ENCODE measurements at places on chromosomes 7 and 10. TPM values are rescaled to one million over a fixed set of nuclear protein-coding genes. Genes with fewer than 3 reads are reported as not detected.

GRCh38 chr7:86958380-86958779 lies 101.1 kb downstream of the ELAPOR2 start:
- DNase-seq: no peak
- H3K27ac ChIP-seq: no peak overlapping the region
- H3K4me1 ChIP-seq: no peaks in the 10 kb centered on the region

- H3K4me3 ChIP-seq: no peak overlapping the region
- H3K27me3 ChIP-seq: no peaks in the 10 kb centered on the region
- H3K4me1 ChIP-seq: no peaks in the 10 kb centered on the region
- no peak overlapping the region for H3K27ac ChIP-seq
Measured at GRCh38 chr10:36096576-36096975, 454.5 kb upstream of the FZD8 start.

DNA sequence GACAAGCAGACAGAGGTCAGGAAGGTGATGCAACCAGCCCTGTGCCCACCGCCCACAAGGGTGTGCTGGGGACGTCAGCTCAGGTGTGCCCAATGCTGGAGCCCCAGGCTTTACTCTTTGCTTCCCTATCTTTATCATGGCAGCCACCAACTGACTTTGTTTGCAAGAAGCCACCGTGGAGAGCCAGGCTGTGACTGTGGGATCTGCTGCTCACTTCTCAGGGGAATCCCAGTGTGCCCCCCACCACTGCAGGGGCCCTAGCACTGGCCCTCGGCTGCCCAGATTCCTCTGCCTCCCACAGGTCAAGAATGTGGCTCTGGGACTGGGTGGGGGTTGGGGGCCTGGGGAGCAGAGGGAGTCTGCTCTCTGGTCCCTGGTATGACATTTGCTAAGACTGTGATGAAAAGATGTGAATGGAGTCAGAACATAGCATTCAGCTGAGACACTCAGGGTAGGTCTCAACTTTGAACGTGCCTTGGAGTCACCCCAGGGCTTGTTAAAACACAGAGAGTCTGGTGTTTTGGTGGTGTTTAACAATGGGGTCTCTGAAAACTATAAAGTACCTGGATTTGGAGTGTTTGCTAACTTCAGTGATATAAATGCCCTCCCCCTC lies 47.3 kb downstream of the ARHGAP22 start:
- H3K4me1 ChIP-seq: no peaks in the 10 kb centered on the region
- no peak for DNase-seq
- no peak overlapping the region for H3K27ac ChIP-seq
- no peaks in the 10 kb centered on the region for H3K36me3 ChIP-seq

- H3K4me1 ChIP-seq: no peaks in the 10 kb centered on the region
- no peaks in the 10 kb centered on the region for H3K36me3 ChIP-seq
- H3K4me3 ChIP-seq: no peak overlapping the region
- no peaks in the 10 kb centered on the region for H3K27me3 ChIP-seq
- no peak for DNase-seq
Measured at GRCh38 chr10:32210306-32211045, 136.5 kb downstream of the EPC1 start.

DNA sequence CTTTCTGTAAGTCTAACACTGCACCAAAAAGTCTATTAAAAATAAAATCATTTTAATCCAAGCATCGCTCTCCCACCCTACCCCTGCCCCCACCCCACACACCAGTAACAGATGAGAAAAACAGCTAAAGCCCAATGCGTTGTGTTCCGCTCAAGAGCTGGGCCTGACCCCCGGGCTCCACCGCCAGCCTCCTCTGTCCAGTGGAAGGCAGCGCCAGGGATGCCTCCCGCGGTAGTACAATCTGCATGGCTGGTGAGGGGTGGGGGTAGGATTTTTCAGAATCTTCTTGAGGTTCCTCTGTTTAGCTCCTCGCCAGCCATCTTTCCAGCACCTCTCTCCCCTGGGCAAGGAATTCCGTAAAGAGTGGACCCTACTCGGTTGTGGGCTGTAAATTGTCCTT lies 12.1 kb downstream of the THSD7A start:
- H3K27ac ChIP-seq: no peak overlapping the region
- no peaks in the 10 kb centered on the region for H3K36me3 ChIP-seq
- no peak overlapping the region for H3K4me3 ChIP-seq
- no peak for DNase-seq
- no peaks in the 10 kb centered on the region for H3K4me1 ChIP-seq

DNA sequence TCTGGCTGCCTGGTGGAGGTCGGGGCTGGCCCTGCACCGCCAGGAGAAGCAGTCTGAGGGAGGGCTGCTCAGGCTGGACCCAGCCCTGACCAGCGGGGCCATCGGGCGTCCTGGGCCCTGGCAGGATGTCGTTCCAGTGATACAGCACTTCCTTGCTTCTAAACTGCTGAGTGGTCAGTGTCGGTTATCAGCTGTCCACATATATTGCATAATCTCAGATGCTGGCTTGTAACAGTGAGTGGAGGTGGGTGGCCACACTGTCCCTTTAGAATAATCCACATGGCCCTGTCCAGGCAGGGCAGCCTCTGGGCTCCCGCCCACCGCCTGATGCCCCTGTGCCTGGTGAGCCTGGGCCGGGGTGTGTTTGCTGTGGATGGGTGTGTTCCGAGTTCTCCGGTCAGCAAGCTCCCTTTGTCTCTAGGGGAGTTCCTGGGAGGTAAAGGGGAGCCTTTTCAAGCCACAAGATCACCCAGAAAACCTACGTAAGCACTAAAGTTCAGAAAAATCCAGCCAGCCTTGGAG lies 86.1 kb downstream of the LHPP start:
- no peaks in the 10 kb centered on the region for H3K36me3 ChIP-seq
- no peak overlapping the region for H3K4me3 ChIP-seq

DNA sequence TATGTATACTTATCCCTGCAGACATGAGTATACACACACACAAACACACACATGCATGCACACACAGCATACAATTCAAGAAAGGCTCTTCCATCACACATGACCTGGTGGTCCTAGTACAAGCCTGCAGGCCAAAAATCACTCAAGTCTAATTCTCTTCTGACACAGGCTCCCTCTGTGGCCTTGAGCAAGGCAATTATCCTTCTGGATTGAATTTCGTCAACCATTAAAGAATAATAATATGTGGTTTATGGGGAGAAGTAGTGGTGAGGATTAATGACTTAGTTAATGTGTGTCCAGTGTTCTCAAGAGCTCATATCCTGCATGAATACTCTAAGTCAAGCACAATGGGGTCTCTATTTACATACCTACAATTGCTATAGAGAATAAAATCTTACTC lies 161.8 kb upstream of the KIAA1217 start:
- no peak overlapping the region for H3K27ac ChIP-seq
- no peaks in the 10 kb centered on the region for H3K4me1 ChIP-seq
- no peak for DNase-seq
- H3K36me3 ChIP-seq: no peaks in the 10 kb centered on the region
- no peak overlapping the region for H3K4me3 ChIP-seq
- H3K27me3 ChIP-seq: no peaks in the 10 kb centered on the region

DNA sequence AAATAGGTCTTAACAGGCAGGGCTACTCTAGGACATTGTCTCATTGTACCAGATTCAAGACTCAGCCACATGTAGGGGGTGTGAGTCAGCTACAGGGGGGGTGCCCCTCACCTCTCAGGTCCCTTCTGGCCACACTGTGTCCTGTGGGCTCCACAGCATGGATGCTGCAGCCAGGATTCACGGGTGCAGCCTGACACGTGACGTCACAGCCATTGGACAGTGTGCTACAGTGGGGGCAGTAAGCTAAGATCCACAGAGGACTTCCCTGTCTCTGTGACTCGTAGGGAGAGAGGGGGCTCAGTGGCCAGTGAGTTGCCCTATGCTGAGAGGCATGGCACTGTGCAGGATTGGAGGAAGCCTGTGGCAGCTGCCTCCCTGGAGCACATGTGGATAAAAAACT lies 77.9 kb downstream of the TMEM178B start:
- no peaks in the 10 kb centered on the region for H3K36me3 ChIP-seq
- no peak overlapping the region for H3K4me3 ChIP-seq
- H3K4me1 ChIP-seq: no peaks in the 10 kb centered on the region
- DNase-seq: no peak

GRCh38 chr7:135386776-135387175 lies 123.1 kb downstream of the CNOT4 start:
- DNase-seq: no peak
- H3K4me1 ChIP-seq: peaks cover 5% of the 10 kb centered on the region
- H3K27ac ChIP-seq: no peak overlapping the region
- H3K27me3 ChIP-seq: no peaks in the 10 kb centered on the region

DNA sequence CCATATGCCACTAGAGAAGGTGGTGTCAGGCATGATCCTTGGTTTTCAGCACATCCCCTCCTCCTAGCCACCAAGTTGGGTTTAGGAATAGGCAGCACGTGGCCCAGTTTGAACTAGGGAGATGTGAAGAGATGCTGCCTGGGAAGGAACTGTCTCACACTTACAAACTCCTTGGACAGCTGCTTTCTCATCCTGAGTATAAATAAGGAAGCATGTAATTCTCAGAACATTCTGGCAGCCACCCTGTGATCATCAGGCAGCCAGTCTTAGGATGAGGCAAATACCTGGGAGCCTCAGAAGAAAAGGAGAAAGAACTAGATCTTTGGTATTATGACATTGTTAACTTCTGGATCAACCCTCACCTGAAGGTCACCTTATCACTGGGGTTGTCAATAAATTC lies 21.3 kb upstream of the XPNPEP1 start:
- H3K4me1 ChIP-seq: no peaks in the 10 kb centered on the region
- DNase-seq: no peak
- H3K27me3 ChIP-seq: no peaks in the 10 kb centered on the region

GRCh38 chr10:8811201-8811600 lies 756.7 kb downstream of the GATA3 start:
- no peaks in the 10 kb centered on the region for H3K4me1 ChIP-seq
- H3K27ac ChIP-seq: no peak overlapping the region
- no peak for DNase-seq
- H3K4me3 ChIP-seq: no peak overlapping the region
- H3K27me3 ChIP-seq: no peaks in the 10 kb centered on the region
- no peaks in the 10 kb centered on the region for H3K36me3 ChIP-seq

DNA sequence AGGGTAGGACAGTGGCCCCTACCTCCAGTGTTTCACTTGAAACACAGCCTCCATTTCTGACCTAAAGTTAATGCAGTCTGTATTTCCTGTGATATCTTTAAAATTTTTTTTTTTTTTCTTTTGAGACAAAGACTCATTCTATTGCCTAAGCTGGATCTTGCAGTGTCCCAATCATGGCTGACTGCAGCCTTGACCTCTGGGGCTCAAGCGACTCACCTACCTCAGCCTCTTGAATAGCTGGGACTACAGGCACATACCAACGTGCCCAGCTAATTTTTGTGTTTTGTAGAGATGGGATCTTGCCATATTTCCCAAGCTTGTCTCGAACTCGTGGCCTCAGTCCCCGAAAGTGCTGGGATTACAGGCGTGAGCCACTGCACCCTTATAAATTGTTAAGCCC lies 16.7 kb upstream of the MGAM2 start:
- no peaks in the 10 kb centered on the region for H3K27me3 ChIP-seq
- H3K36me3 ChIP-seq: no peaks in the 10 kb centered on the region
- H3K4me1 ChIP-seq: no peaks in the 10 kb centered on the region
- DNase-seq: no peak
- no peak overlapping the region for H3K27ac ChIP-seq

DNA sequence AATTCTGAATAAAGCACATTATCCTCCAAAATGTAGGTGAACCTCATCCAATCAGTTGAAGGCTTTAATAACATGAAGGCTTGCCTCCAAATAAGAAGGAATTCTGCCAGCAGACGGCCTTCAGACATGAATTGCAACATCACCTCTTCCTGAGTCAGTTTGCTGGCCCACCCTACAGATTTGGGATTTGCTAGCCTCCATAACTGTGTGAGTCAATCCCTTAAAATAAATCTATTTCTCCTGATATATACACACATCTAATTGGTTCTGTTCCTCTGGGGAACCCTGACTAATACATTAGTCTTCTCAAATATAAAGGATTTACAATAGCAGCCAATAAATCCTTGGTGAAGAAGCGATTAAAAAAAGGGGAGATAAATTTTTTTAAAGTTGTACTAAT lies 34.8 kb upstream of the OSBPL3 start:
- H3K27ac ChIP-seq: no peak overlapping the region
- DNase-seq: no peak
- no peaks in the 10 kb centered on the region for H3K27me3 ChIP-seq
- H3K4me3 ChIP-seq: no peak overlapping the region

- DNase-seq: no peak
- no peaks in the 10 kb centered on the region for H3K27me3 ChIP-seq
- H3K4me1 ChIP-seq: no peaks in the 10 kb centered on the region
- H3K4me3 ChIP-seq: no peak overlapping the region
- H3K27ac ChIP-seq: no peak overlapping the region
Measured at GRCh38 chr7:144513334-144513733, 109.8 kb upstream of the NOBOX start.

DNA sequence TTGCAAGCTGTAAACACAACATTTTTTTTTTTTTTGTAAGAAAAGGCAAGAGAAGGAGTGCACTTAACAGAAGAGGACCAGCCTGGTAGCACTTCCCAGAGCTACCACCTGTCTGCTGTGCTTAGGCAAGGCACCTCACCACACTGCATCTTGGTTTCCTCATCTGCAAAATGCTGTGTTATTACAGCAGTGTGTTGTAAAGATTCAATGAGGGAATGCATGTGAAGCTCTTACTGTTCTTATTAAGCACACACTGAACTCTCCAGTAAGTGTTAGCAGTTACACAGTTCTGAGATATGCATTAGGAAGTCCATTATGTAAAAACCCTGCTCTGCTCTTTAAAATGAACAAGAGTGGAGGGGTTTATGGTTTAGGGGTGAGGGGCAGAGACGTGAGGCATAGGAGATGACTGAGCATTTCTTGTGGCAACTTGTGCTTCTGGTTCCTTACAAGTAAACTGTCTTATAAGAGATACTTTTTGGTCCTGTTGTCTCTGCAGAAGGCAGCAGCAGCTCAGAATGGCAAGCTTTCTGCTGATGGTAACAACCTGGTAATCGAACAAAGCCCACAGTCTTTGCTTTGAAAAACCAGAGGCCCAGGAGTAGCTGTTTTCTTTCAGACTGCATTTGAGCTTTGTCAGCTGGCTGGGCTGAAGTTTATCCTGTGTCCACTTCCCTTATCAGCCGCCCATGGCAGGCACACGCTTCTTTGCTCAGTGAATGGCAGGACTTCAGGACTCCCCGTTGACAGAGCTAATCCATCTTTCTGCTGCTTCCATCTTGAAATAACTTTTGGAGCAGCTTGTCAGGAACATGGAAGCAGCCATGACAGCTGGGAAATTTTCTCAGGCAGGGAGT lies 98.8 kb upstream of the BMPER start:
- no peaks in the 10 kb centered on the region for H3K36me3 ChIP-seq
- DNase-seq: peak; percentile 56
- peaks cover 27% of the 10 kb centered on the region for H3K4me1 ChIP-seq

PKD2L1 gene
- total RNA-seq: not detected

LRIT1 gene
- not detected for total RNA-seq

TAS2R4 gene
- 1.3 TPM for total RNA-seq

DPYSL4 gene
- 2.0 TPM for total RNA-seq

PAX4 gene
- total RNA-seq: not detected

FKBP14 gene
- total RNA-seq: 0.29 TPM

DGKI gene
- total RNA-seq: under 0.01 TPM

BICC1 gene
- 8.0 TPM for total RNA-seq

ZKSCAN1 gene
- total RNA-seq: 153 TPM
